T-cell (primary cell): ENCODE measurements at places on chromosomes 5 and 9.

GRCh38 chr9:4828761-4829160 lies 36.0 kb downstream of the RCL1 start:
- no peaks in the 10 kb centered on the region for H3K4me1 ChIP-seq
- H3K36me3 ChIP-seq: peaks cover 24% of the 10 kb centered on the region
- no peak for DNase-seq
- no peaks in the 10 kb centered on the region for H3K27me3 ChIP-seq
- no peak overlapping the region for H3K27ac ChIP-seq

DNA sequence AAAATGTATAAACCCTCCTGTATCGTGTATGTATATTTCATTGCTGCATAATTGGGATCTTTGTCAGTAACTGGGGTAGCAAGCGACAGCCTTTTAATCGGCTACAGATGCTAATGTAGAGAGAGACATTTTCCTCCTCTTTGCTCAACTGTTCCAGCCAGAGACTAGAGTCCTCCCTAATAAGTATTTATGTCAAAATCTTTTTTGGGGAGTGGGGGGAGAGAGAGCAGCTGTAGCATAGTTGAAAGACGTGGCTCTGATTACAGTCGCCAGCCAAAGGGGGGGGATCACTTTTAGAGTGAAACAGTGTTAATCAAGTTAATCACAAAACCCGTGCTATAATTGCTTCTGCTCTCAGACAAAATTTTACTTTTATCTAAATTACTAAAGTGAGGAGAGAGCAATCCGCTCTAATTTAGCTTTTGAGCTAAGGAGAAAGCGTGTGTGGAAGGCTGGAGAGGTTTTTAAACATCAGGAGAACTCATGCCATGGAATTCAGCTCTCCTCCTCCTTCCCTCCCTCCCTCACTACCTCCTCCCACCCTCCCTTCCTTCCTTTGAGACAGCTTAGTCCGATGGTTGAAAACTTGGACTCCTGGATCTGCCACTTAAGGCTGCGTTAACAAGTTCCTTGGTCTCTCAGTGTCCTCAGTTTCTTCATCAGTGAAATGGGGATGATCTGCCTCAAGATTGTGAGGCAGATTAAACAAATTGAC lies 87.3 kb upstream of the ZNF618 start:
- no peak for DNase-seq
- peaks cover 14% of the 10 kb centered on the region for H3K27me3 ChIP-seq
- H3K27ac ChIP-seq: no peak overlapping the region
- no peaks in the 10 kb centered on the region for H3K4me1 ChIP-seq
- no peaks in the 10 kb centered on the region for H3K36me3 ChIP-seq

- no peak overlapping the region for H3K27ac ChIP-seq
- H3K4me1 ChIP-seq: no peaks in the 10 kb centered on the region
- no peak for DNase-seq
- H3K4me3 ChIP-seq: no peak overlapping the region
- no peaks in the 10 kb centered on the region for H3K36me3 ChIP-seq
These were observed 4.3 kb downstream of the CCL19 start for GRCh38 chr9:34686732-34687131.

- no peak for DNase-seq
- H3K36me3 ChIP-seq: no peaks in the 10 kb centered on the region
- H3K27ac ChIP-seq: no peak overlapping the region
- no peak overlapping the region for H3K4me3 ChIP-seq
- no peaks in the 10 kb centered on the region for H3K27me3 ChIP-seq
- no peaks in the 10 kb centered on the region for H3K4me1 ChIP-seq
These were observed 376.0 kb downstream of the CYLC2 start for GRCh38 chr9:103371152-103371551.

- H3K4me1 ChIP-seq: no peaks in the 10 kb centered on the region
- H3K27ac ChIP-seq: no peak overlapping the region
- no peaks in the 10 kb centered on the region for H3K27me3 ChIP-seq
- no peak for DNase-seq
- H3K4me3 ChIP-seq: no peak overlapping the region
These were observed 116.5 kb upstream of the FBXL7 start for GRCh38 chr5:15383469-15383868.

GRCh38 chr9:106745457-106745856 lies 117.5 kb upstream of the ZNF462 start:
- H3K4me1 ChIP-seq: no peaks in the 10 kb centered on the region
- no peaks in the 10 kb centered on the region for H3K36me3 ChIP-seq
- H3K27ac ChIP-seq: no peak overlapping the region

- no peak overlapping the region for H3K27ac ChIP-seq
- no peak overlapping the region for H3K4me3 ChIP-seq
- no peak for DNase-seq
- no peaks in the 10 kb centered on the region for H3K36me3 ChIP-seq
- no peaks in the 10 kb centered on the region for H3K4me1 ChIP-seq
- no peaks in the 10 kb centered on the region for H3K27me3 ChIP-seq
These were observed 27.1 kb downstream of the LHX6 start for GRCh38 chr9:122201641-122202040.

GRCh38 chr9:73780916-73781315 lies 629.3 kb downstream of the ANXA1 start:
- no peak for DNase-seq
- no peak overlapping the region for H3K4me3 ChIP-seq
- no peaks in the 10 kb centered on the region for H3K4me1 ChIP-seq
- no peaks in the 10 kb centered on the region for H3K36me3 ChIP-seq

GRCh38 chr5:63247651-63248050 lies 669.0 kb downstream of the LRRC70 start:
- H3K36me3 ChIP-seq: no peaks in the 10 kb centered on the region
- no peaks in the 10 kb centered on the region for H3K27me3 ChIP-seq
- H3K4me3 ChIP-seq: no peak overlapping the region
- H3K4me1 ChIP-seq: no peaks in the 10 kb centered on the region

GRCh38 chr9:109383947-109384346 lies 63.1 kb upstream of the EPB41L4B start:
- H3K36me3 ChIP-seq: no peaks in the 10 kb centered on the region
- DNase-seq: no peak
- H3K4me1 ChIP-seq: no peaks in the 10 kb centered on the region
- no peak overlapping the region for H3K4me3 ChIP-seq
- H3K27ac ChIP-seq: no peak overlapping the region
- peaks cover 10% of the 10 kb centered on the region for H3K27me3 ChIP-seq

DNA sequence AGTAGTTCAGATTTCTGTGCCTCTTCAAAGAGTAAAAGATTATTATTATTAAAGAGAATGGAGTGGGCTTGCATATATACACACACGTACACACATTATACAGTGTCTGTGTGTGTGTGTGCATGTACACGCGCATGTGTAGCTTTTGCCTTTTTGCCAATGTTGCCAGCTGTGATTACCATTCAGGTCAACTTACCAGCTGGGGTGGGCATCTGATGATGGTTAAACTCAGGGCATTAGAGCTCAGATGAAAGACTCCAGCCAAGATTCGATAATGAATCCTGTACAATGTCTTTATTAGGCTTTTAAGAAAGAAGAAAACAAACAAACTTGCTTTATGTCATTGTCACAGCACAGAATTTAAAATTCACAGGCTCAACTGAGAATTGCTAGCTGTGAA lies 296.5 kb upstream of the DMAC1 start:
- H3K27me3 ChIP-seq: no peaks in the 10 kb centered on the region
- H3K27ac ChIP-seq: no peak overlapping the region
- H3K4me3 ChIP-seq: no peak overlapping the region
- H3K36me3 ChIP-seq: no peaks in the 10 kb centered on the region
- no peaks in the 10 kb centered on the region for H3K4me1 ChIP-seq

GRCh38 chr5:16799796-16800195 lies 136.3 kb downstream of the MYO10 start:
- no peaks in the 10 kb centered on the region for H3K4me1 ChIP-seq
- H3K27ac ChIP-seq: no peak overlapping the region
- no peaks in the 10 kb centered on the region for H3K27me3 ChIP-seq
- no peaks in the 10 kb centered on the region for H3K36me3 ChIP-seq
- no peak for DNase-seq

- DNase-seq: no peak
- H3K27me3 ChIP-seq: no peaks in the 10 kb centered on the region
- no peak overlapping the region for H3K27ac ChIP-seq
- no peaks in the 10 kb centered on the region for H3K4me1 ChIP-seq
- H3K4me3 ChIP-seq: no peak overlapping the region
- no peaks in the 10 kb centered on the region for H3K36me3 ChIP-seq
These were observed 96.4 kb upstream of the ELL2 start for GRCh38 chr5:96058084-96058483.

GRCh38 chr5:143405063-143405848 lies 1.8 kb upstream of the NR3C1 start:
- peak overlapping the region; percentile 97 for H3K4me3 ChIP-seq
- H3K36me3 ChIP-seq: peaks cover 5% of the 10 kb centered on the region
- H3K4me1 ChIP-seq: peaks cover 26% of the 10 kb centered on the region
- H3K27ac ChIP-seq: peak overlapping the region; percentile 92

DNA sequence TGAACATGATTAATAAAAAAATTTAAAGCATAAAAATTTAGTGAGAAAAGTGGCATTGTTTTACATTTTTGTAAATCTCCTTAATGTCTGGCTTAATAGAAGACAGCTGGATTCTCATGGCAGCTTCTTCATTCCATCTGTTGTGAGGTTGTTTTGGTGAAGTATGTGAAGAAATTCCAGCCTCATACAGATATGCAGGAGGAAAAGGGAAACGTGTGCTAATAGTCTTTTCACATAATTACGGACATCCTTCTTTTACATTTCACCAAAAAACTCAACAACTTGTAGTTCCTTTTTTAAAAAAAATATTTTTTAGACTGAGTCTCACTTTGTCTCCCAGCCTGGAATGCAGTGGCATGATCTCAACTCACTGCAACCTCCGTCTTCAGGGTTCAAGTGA lies 46.9 kb downstream of the HACD4 start:
- no peak for DNase-seq
- H3K4me1 ChIP-seq: no peaks in the 10 kb centered on the region
- no peaks in the 10 kb centered on the region for H3K27me3 ChIP-seq

DNA sequence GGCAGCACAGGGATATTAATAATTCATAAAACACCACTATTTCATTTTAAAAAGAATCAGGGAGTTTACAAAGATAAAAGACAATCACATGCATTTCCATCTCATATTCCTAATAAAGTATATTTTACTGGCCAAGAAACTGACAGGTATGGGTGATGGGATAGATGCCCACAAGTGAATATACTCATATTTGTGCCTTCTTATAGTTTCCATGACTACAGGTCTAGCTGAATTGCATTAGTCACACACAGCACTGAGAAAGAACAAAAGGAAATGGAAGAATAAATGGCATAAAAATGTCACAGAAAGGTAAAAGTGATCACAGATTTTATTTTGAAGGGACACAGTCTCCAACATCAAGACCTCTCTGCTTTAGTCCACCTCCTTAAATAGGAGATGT lies 193.5 kb downstream of the PLK2 start:
- no peaks in the 10 kb centered on the region for H3K27me3 ChIP-seq
- no peaks in the 10 kb centered on the region for H3K36me3 ChIP-seq

DNA sequence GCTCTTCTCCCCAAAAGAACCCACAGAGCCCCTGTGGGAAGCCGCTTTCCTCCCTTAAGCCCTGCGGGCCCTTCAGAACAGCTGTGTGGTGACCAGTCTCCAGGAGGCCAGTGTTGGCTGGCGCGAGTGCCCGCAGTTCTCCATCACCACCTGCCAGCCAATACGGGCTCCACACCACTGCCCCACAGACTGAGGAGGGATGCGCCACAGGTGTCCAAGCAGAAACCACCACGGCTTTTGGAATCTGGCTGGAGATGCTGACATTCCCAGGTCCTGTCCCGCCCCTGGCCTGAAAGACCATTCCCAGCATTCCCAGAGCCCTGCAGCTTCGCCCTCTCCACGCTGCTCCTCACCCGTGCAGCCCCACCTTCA lies 12.8 kb downstream of the CCNI2 start:
- H3K27me3 ChIP-seq: no peaks in the 10 kb centered on the region
- peaks cover 2% of the 10 kb centered on the region for H3K36me3 ChIP-seq
- no peak for DNase-seq
- H3K4me3 ChIP-seq: no peak overlapping the region
- no peaks in the 10 kb centered on the region for H3K4me1 ChIP-seq

DNA sequence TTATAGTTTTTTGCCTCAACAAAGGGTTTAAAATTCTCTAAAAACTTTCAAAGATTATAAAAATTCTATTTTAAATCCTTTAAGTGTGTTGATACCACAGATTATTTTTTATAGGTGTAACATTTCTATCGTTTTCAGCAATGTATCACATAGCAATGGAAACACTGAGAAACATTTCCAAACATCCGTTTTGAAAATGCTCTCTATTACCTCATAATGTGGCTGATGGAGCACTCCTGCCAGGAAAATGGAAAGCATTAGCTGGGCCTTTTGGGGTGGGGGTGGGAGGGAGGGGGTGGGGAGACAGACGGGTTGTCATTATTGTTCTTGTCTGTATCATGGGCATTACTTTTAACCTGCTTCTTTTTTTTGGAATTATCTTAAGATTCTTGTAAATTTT lies 516.5 kb downstream of the ACTL7B start:
- H3K4me3 ChIP-seq: no peak overlapping the region
- no peaks in the 10 kb centered on the region for H3K4me1 ChIP-seq
- H3K36me3 ChIP-seq: no peaks in the 10 kb centered on the region
- H3K27ac ChIP-seq: no peak overlapping the region

GRCh38 chr9:2655411-2655901 lies 33.9 kb downstream of the VLDLR start:
- no peak overlapping the region for H3K4me3 ChIP-seq
- H3K4me1 ChIP-seq: peaks cover 4% of the 10 kb centered on the region
- no peaks in the 10 kb centered on the region for H3K27me3 ChIP-seq
- no peaks in the 10 kb centered on the region for H3K36me3 ChIP-seq
- peak; percentile 10 for DNase-seq

GRCh38 chr9:86690034-86690433 lies 257.3 kb downstream of the GAS1 start:
- no peaks in the 10 kb centered on the region for H3K36me3 ChIP-seq
- H3K4me1 ChIP-seq: no peaks in the 10 kb centered on the region
- no peak overlapping the region for H3K4me3 ChIP-seq
- DNase-seq: no peak

- no peaks in the 10 kb centered on the region for H3K4me1 ChIP-seq
- H3K27ac ChIP-seq: no peak overlapping the region
- H3K36me3 ChIP-seq: no peaks in the 10 kb centered on the region
- DNase-seq: no peak
- no peak overlapping the region for H3K4me3 ChIP-seq
These were observed 412.7 kb downstream of the CDH10 start for GRCh38 chr5:24232041-24232440.

- no peaks in the 10 kb centered on the region for H3K27me3 ChIP-seq
- no peak overlapping the region for H3K27ac ChIP-seq
- no peaks in the 10 kb centered on the region for H3K4me1 ChIP-seq
- no peak overlapping the region for H3K4me3 ChIP-seq
- no peak for DNase-seq
These were observed 46.8 kb downstream of the MTMR12 start for GRCh38 chr5:32265902-32266301.

- no peak for DNase-seq
- H3K36me3 ChIP-seq: peaks cover 45% of the 10 kb centered on the region
- no peak overlapping the region for H3K27ac ChIP-seq
- H3K4me1 ChIP-seq: peaks cover 6% of the 10 kb centered on the region
- H3K27me3 ChIP-seq: no peaks in the 10 kb centered on the region
- no peak overlapping the region for H3K4me3 ChIP-seq
These were observed 5.5 kb downstream of the COMMD10 start for GRCh38 chr5:116090302-116090701.

GRCh38 chr5:16934123-16934522 lies 2.0 kb downstream of the MYO10 start:
- no peak overlapping the region for H3K4me3 ChIP-seq
- DNase-seq: no peak
- no peaks in the 10 kb centered on the region for H3K36me3 ChIP-seq
- peaks cover 7% of the 10 kb centered on the region for H3K27me3 ChIP-seq
